ENCODE measurements at places on chromosomes 1 and 21.

DNA sequence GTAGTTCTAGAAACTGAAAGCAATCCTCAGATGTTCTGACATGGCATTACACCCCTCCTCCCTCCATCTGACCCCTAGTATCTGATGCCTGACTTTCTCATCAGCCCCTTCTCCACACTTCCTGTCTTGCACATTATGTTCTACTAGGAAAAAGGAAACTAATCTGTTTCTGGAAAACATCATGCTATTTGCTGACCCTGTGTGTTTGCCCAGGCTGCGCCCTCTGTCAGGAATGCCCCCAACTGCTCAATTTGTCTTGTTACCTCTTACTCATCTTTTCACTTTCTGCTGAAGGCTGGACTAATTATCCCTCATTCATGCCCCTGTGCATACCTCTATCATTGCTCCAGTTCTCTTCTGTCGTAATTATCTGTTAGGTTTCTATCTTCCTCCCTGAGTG lies 37.5 kb upstream of the DAB1 start:
- peak; percentile 48 for DNase-seq

- DNase-seq, result no peak
Measured at GRCh38 chr1:200938955-200939354, 44.3 kb downstream of the INAVA start.

- DNase-seq, result no peak
Measured at GRCh38 chr1:235746245-235746644, 96.7 kb upstream of the GNG4 start.

- peak; percentile 78 for DNase-seq
Measured at GRCh38 chr1:175887981-175888428, 144.6 kb upstream of the TNR start.

- DNase-seq, result no peak
Measured at GRCh38 chr21:43364851-43365424, 62.0 kb downstream of the SIK1 start.

DNA sequence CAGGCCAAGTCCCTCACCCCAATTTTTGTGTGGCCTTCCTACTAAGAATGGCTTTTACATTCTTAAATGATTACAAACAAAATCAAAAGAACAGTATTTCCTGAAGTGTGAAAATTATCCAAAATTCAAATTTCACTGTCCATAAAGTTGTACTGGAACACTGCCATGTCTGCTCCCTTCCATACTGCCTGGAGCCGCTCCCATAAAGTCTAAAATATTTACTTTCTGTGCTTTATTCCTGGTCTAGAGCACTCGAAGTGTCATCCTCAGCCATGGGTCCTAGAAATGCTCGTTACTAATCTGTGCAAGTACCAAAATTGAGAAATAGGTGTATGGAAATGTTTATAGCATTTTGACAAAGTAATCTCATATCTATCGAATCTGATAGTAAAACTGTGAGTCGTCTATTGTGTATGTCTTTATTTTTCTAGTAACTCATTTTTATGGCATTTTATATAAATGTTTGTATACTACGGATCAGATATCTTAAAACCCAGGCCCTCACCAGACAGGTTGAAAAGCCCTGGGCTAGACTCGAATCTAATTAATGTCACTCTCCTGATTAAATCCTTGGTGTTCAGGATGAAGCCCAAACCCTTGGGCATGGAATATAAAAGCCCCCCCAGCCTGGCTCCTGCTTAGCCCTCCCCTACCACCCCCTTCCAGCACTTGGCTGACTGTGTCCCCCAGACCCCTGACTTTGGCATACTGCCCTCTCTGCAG lies 4.9 kb downstream of the LBR start:
- DNase-seq, result no peak

DNA sequence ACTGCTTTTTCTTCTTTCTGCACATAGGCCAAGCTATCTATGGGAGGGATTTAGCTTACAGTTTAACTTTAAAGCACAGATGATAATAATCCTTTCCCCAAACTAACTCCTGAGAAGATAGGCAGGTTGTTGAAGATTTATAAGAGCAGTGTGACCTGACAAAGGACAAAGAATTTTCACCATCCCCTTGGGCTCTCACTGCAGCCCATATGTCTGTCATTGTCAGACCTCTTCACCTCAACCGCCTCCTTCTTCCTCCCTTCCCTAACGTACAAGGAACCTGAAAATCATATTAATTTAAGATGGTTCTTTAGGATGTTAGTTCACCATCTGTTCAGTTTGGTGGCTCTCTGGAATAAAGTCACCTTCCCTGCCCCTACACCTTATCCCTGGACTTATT lies 5.0 kb downstream of the RNU1-2 start:
- peak; percentile 53 for DNase-seq

DNA sequence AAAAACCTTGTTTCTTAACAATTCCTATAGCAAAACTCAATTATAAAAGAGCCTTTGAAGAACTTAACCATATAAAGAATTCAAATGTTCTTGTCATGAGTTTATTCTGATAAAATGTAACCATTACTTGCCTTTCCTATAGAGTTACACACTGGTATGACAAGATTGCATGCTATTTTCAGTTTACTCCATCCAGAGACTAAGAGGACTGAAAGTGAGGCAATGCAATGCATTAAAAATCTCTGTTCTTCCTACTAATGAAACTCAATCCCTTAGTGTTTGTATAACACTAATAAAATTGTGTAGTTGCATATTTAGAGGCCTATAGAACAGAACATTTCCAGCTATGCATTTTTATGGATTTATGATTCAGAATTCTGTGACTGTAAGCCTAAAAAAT lies 88.1 kb downstream of the COP1 start:
- peak; percentile 61 for DNase-seq

- DNase-seq, result no peak
Measured at GRCh38 chr1:155913969-155914757, 3.0 kb upstream of the RIT1 start.

DNA sequence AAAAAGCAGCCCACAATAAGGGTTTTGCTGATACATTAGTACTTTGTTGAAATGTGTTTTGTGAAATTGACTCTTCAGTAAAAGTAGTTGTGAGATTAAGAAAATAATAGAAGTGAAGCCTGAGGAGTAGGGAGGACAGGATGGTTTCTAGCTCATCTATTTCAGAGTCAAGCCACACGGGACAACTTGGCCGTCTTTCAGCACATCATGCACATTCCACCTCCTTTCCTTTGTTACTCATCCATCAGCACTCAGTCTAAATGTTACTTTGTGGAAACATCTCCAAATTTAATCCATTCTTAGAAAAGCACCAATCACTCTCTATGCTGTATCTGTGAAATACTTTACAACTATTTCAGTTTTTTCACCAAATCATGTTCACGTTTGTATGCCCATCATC lies 223.3 kb downstream of the FGGY start:
- DNase-seq, result peak; percentile 83

DNA sequence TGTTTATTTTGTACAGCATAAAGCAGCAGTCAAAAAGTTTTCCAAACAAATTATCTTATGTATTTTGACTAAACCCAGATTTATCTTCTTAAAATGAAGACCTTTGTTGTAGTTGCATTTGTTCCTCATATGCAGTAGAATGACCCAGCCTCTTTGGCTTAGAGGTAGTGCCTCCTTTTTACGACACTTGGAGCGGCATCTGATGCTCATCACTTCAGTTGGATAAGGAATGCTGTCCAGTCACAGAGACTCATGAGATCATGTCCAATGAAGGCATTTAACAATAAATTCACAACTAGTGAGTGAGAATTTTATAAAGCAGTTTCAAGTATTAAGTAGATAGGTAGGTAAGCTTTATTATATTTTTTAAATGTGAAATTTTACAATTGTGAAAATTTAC lies 35.2 kb downstream of the PTPRC start:
- DNase-seq, result no peak

GRCh38 chr1:162903246-162903645 lies 42.3 kb upstream of the CCDC190 start:
- no peak for DNase-seq

DNA sequence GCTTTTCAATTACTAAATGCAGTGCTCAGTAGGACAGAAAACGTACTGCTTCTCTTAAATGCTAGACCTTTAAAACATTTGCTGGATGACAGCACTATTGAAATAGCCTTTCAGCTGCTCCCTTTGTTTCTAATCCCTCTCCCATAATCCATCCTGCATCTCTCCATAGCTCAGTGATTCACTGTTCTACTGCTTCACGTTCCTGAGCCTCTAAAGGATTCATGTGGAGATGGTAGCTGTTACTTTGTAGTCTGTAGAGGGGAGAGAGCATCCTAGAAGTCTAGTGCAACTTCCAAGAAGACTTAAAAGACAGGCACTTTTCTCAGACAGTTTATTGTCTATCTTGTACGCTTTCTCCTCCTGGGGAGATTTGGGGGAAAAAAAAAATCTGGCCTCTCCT lies 51.4 kb downstream of the LRRC8B start:
- no peak for DNase-seq

GRCh38 chr1:226912587-226913176 lies 27.4 kb upstream of the COQ8A start:
- DNase-seq, result peak; percentile 63

- peak; percentile 88 for DNase-seq
Measured at GRCh38 chr1:59692591-59692990, 122.2 kb upstream of the HOOK1 start.

- DNase-seq, result no peak
Measured at GRCh38 chr1:12570291-12570690, 47.7 kb downstream of the DHRS3 start.

GRCh38 chr1:78408810-78409209 lies 82.0 kb upstream of the PTGFR start:
- no peak for DNase-seq

GRCh38 chr1:200035397-200035955 lies 8.0 kb downstream of the NR5A2 start:
- DNase-seq, result no peak

DNA sequence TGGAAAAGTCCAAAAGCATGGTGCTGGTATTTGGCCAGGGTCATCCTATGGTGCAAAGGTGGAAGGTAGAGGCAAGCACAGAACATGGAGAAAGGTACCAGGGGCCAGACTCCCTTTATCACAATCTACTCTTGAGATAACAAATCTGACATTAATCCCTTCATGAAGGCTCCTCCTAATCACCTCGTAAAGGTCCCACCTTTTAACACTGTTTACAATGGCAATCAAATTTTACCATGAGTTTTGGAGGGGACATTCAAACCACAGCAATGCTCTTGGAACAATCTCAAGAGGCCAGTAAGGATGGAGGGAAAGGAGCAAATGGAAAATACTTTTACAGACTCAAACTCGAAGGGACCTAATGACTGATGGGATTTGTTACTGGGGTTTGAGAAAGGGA lies 6.1 kb downstream of the PTPN14 start:
- no peak for DNase-seq

GRCh38 chr21:14877581-14878228 lies 187.1 kb downstream of the NRIP1 start:
- peak; percentile 60 for DNase-seq

GRCh38 chr1:6509919-6510291 lies 18.4 kb upstream of the PLEKHG5 start:
- DNase-seq, result no peak

DNA sequence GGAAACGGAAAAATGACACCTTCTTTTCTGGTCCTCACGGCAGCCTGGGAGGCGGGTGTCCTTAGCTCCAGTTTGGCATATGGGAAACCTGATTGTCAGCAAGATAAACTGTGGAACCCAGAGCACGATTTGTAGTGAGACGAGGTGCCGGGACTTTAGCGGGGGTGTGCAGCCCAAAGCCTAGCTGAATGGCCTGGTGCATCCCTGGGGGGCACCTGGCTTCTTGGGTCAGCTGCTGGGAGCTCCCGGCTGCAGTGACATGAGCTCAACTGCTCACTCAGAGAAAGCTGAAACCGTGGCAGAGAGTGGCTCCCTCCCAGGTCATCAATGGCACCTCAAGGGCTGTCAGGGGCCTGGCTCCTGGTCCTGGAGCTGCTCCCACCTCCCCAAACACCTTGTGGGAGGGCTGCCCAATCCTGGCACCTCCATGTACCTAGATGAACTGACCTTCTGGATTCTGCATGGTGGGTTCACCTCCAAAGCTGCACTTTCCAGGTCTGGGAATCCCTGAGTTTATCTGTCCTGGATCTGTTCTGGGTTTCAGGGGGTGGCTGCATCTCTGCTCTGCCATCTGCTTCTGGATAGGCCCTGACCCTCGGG lies 260.5 kb downstream of the MATN1 start:
- no peak for DNase-seq

- DNase-seq, result peak; percentile 33
Measured at GRCh38 chr1:50697440-50698421, 262.3 kb downstream of the FAF1 start.

DNA sequence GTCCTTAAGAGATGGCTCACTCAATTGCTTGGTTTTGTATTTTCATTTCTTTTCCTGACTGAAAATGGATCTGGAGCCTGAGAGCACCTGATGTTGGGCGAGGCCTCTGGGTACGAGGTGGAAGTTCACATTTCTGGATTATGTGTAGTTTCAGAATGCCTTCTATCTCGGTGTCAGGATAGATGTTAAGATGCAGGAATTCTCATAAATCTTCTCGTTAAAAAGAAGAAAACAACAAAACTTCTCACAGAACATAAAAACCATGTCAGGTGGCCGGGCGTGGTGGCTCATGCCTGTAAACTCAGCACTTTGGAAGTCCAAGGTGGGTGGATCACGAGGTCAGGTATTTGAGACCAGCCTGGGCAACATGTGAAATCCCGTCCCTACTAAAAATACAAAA lies 101.8 kb downstream of the RHOU start:
- no peak for DNase-seq

DNA sequence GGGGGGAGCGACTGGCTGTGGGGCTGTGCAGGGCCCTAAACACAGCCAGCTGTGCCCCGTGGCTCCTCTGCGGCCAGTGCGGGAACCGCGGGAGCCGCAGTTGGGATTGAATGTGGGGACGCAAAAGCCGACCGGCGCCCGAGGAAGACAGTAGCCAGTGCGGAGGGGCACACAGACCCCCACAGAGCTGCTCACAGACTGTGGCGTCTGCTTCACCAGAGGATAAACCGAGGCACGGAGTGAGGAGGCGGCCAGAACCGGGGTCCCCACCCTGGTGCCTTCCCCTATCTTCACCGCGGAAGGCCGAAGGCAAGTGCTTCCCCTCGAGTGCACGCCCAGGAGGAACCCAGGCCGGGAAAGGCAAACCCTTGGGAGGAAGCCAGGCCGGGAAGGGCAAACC lies 8.7 kb upstream of the TMEM52 start:
- no peak for DNase-seq

- DNase-seq, result no peak
Measured at GRCh38 chr1:215001419-215002021, 81.0 kb upstream of the KCNK2 start.

- DNase-seq, result no peak
Measured at GRCh38 chr1:115655916-115656315, 14.1 kb downstream of the VANGL1 start.

GRCh38 chr1:19754482-19754881 lies 45.2 kb downstream of the TMCO4 start:
- no peak for DNase-seq

- DNase-seq, result no peak
Measured at GRCh38 chr1:19981170-19981506, 1.7 kb upstream of the PLA2G2A start.

DNA sequence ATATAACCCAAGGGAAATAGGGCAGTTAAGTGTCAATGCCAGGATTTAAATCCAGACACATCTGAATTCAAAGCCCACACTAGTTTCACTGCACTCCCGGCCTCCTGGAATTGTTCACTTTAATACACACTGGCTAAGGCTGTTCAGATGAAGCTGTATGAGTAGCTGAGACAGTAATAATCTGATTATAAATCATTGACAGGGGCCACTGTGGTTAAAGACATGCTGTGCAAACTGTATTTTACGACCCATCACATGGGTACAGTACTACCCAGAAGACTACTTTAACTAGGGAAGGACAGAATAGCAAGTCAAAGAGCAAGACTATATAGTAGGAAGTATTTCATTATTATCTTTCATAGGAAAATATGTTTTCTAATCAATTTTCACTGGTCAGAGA lies 16.1 kb upstream of the NTNG1 start:
- DNase-seq, result no peak

- DNase-seq, result no peak
Measured at GRCh38 chr21:45379171-45379900, 25.6 kb upstream of the COL18A1 start.
